Fibroblast of lung (primary cell): ENCODE measurements at places on chromosomes 7 and 10. TPM values are rescaled to one million over a fixed set of nuclear protein-coding genes. Genes with fewer than 3 reads are reported as not detected.

- no peak for DNase-seq
Observed at GRCh38 chr10:103911021-103911459, 6.9 kb downstream of the STN1 start.

DNA sequence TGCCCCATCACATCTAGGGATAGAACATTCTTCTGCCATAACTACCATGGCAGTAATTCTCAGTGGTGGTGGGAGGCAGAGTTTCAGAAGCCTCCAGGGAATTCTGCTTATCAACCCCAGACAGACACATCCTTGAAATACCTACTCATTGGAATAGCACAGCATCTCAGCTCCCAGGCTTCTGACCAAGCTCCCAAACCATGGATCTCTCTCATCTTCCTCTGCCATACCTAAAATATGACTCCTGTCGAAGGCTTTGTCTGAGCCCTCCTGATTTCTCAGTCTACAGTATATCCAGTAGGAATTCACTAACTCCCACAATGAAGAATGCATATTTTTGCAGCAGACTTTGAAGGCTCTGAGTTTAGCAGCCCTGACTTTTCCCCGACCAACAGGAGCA lies 687.5 kb downstream of the GRID1 start:
- DNase-seq: no peak

GRCh38 chr10:113078282-113078907 lies 128.3 kb downstream of the TCF7L2 start:
- DNase-seq: no peak

DNA sequence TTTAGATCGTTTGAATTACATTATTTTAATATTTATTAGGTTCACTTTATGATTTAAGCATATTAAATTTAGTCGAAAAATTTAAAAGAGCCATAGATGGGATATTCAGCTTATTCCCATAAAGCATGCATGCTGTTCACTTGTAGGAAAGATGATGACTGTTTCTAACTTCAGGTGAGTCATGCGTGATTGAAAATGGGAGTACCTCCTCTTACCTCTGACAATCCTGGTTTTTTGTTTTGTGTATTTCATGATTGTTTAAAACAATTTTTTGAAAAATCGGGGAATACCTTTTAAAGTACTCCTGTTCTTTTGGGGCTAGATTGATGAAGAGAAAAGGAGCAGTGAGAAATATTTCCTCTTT lies 1.4 kb downstream of the TNKS2 start:
- DNase-seq: peak; percentile 14

GRCh38 chr7:118855290-118855689 lies 630.8 kb downstream of the ANKRD7 start:
- DNase-seq: no peak

DNA sequence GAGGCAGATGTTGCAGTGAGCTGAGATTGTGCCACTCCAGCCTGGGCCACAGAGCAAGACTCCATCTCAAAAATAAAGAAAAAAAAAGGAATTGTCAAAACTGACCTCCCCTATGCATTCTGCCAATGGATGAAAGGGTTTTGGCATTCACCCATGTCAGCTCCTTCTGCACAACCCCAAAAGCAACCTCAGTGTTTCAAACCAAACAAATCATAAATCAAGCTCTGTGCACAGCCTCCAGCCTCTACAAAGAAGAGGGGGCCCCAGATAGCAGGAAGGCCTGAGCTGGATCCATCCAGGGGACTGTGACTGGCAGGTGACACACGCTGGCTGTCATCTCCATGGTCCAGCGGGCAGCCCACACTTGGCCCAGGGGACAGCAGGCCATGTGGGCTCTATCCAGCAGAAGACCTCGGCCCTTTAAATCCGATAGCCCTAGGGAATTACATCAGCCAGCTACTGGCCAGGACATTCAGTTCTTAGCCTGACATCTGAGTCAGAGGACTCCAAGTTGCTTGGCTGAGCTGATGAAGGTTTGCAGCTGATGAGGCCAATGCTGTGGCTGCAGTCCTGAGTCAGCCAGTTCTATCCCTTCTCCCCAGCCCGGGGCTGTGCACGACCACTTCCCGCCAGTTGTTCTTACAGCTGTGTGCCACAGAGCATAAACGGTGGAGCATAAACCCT lies 52.0 kb upstream of the FIGNL1 start:
- peak; percentile 100 for DNase-seq

DNA sequence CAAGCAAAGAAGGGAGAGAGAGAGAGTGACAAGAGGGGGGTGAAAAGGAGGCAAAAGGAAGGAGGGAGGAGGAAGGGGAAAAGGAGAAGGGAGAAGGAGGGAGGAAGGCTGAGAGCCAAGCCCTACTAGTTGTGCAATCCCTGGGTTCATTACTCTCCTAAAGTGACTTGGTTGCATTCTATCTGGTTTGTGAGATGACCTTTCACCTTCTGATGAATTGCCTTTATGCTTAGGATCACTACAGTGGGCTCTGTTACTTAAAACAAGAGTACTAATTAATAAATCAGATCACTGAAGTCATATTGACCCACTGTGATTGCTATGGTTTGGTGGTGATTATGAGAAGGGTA lies 144.9 kb downstream of the KIF20B start:
- DNase-seq: no peak

DNA sequence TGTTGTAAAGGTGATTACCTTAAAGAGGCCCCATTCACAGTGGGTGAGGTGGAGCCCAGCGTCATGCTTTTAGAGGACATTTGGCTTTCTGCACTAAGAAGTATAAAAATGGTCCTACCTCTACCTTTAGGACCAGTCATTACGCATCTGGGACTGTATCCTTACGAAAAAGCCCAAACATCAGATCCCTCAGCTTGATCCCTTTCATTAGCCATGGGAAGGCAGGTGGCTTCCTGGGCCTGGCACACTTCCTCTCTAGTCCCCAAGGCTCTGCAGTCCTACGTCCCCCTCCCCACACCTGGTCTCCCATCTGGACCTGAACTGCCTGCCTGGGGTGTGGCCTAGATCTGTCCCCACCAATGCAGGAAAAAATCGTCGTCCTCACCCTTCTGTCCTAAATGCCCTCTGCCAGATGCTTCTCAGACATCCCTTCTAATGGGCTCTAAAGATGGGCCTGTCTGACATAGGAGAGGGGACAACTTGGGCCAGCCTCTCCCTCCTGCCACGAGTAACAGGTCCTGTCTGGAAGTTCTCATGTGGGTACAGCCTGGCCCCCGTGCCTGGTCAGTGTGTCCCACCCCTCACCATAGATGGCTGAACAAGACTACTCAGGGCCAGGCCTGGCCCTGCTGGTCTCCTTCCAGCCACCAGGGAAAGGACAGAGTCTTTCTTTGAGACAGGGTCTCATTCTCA lies 11.8 kb upstream of the SLC18A3 start:
- DNase-seq: no peak

- no peak for DNase-seq
Observed at GRCh38 chr10:118308664-118309063, 33.5 kb downstream of the FAM204A start.

GRCh38 chr10:77004917-77005564 lies 632.6 kb downstream of the KCNMA1 start:
- DNase-seq: peak; percentile 52

Gene HERC4
- total RNA-seq: 77.0 and 140 TPM in 2 replicates
